ENCODE measurements at places on chromosomes 13 and 19. TPM values are rescaled to one million over a fixed set of nuclear protein-coding genes. Genes with fewer than 3 reads are reported as not detected.

- no peaks in the 10 kb centered on the region for H3K27me3 ChIP-seq
- H3K36me3 ChIP-seq: no peaks in the 10 kb centered on the region
- H3K27ac ChIP-seq: no peak overlapping the region
- DNase-seq: no peak
- no peaks in the 10 kb centered on the region for H3K4me1 ChIP-seq
Observed at GRCh38 chr13:36329361-36329760, 16.8 kb downstream of the SPART start.

- DNase-seq: no peak
- no peaks in the 10 kb centered on the region for H3K36me3 ChIP-seq
- no peak overlapping the region for H3K27ac ChIP-seq
- no peak overlapping the region for H3K4me3 ChIP-seq
Observed at GRCh38 chr19:35439921-35440320, 8.1 kb upstream of the FFAR2 start.

- no peak for DNase-seq
- H3K4me3 ChIP-seq: no peak overlapping the region
- no peak overlapping the region for H3K27ac ChIP-seq
- H3K27me3 ChIP-seq: peaks cover 4% of the 10 kb centered on the region
- peaks cover 14% of the 10 kb centered on the region for H3K36me3 ChIP-seq
Observed at GRCh38 chr13:112483299-112483698, 104.7 kb downstream of the TUBGCP3 start.

- no peak for DNase-seq
- H3K36me3 ChIP-seq: no peaks in the 10 kb centered on the region
- no peak overlapping the region for H3K4me3 ChIP-seq
- peaks cover 2% of the 10 kb centered on the region for H3K27me3 ChIP-seq
Observed at GRCh38 chr19:14544047-14544446, 14.7 kb downstream of the TECR start.

GRCh38 chr13:46947425-46948191 is 50.8 kb upstream of the HTR2A start:
- no peak overlapping the region for H3K27ac ChIP-seq
- no peak overlapping the region for H3K4me3 ChIP-seq
- no peaks in the 10 kb centered on the region for H3K27me3 ChIP-seq
- H3K4me1 ChIP-seq: no peaks in the 10 kb centered on the region
- DNase-seq: no peak
- peaks cover 26% of the 10 kb centered on the region for H3K36me3 ChIP-seq

DNA sequence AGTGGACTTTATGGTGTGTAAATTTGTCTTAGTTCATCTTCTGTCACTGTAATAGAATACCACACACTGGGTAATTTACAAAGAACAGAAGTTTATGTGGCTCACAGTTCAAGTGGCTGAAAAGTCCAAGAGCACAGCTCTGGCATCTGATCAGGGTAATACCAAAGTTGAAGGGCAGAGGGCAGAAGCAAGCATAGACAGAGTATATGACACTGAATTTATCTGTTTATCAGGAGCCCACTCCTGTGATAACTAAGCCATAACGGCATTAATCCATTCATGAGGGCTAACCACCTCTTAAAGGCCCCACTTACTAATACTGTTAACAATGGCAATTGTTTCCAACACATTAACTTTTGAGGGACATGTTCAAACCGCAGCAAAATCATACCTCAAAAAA is 4.0 kb upstream of the RFXAP start:
- H3K36me3 ChIP-seq: no peaks in the 10 kb centered on the region
- no peak overlapping the region for H3K27ac ChIP-seq
- DNase-seq: no peak
- H3K27me3 ChIP-seq: no peaks in the 10 kb centered on the region
- H3K4me1 ChIP-seq: peaks cover 9% of the 10 kb centered on the region

DNA sequence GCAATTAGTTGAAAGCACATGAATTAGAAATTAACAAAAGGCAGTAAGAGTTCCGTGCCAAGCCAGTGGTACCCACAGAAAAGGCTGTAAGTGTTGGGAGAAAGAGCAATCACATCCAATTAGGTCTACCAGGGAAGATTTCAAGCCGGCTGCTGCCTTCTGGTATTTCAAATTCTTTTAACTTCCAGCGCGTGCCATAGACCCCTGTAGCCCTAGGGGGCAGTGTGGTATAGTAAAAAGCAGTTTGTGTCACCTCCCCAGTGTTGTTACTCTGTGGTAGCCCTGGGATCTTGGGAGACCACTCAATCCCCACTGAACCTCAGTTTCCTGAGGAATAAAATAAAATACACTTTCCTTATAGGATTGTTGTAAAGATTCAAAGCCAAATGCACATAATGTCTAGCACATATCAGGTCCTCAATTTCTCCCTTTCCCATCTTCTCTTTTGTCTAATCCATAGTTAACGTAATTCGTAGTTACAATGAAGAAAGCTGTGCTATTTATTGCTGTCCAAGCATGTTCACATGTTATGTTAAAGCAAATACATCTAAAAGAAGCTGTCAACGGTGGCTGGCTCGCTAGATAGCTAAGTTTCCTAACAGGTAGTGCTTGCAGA is 230.2 kb downstream of the TDRD3 start:
- H3K4me3 ChIP-seq: no peak overlapping the region
- no peak overlapping the region for H3K27ac ChIP-seq
- peak; percentile 73 for DNase-seq
- H3K36me3 ChIP-seq: no peaks in the 10 kb centered on the region

DNA sequence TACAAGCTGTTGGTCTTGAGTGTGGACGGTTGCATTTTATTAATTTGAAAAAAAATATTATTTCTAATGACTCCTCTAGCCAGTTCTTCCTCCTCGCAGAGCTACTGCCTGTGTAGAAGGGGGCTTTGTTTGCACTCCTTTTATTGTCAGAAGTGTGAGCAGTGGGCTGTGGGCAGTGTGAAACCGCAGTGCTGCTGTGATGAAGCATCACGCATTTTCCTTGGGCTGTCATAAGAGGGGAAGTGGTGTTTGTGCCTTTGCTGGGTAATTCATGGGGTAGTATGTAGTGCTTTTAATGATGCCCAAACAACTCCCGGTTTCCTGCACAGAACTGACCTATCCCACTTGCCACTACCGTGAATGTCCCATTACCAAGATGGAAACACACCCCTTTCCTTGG is 357.3 kb downstream of the ZNF536 start:
- H3K4me3 ChIP-seq: no peak overlapping the region
- peaks cover 5% of the 10 kb centered on the region for H3K36me3 ChIP-seq

DNA sequence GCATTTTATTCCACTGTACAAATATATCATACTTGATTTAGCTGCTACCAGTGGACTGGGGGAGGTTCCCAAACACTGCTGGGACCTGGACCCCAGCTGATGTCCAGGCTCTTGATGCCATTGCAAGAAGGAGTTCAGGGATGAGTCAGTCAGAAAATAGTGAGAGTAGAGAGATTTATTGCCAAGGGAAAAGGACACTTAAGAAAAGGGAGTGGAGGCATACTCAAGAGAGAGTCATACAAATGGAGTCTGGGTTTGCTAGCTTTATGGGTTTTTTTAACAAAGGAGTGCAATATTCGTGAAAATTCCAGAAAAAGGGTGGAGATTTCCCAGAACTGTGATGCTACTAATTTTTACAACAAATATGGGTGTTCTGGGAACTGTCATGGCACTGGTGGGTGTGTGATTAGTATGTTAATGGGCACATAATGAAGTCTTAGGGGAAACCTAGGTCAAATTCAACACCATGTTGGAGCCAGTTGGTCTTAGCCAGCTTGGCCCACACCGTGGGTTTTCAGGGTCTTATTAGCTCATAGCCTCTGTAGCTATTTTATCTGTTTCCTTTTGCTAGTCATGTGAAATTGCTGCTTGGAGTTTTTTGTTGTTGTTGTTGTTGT is 36.2 kb downstream of the GPC6 start:
- H3K4me3 ChIP-seq: no peak overlapping the region
- no peak overlapping the region for H3K27ac ChIP-seq
- no peaks in the 10 kb centered on the region for H3K36me3 ChIP-seq
- DNase-seq: no peak

DNA sequence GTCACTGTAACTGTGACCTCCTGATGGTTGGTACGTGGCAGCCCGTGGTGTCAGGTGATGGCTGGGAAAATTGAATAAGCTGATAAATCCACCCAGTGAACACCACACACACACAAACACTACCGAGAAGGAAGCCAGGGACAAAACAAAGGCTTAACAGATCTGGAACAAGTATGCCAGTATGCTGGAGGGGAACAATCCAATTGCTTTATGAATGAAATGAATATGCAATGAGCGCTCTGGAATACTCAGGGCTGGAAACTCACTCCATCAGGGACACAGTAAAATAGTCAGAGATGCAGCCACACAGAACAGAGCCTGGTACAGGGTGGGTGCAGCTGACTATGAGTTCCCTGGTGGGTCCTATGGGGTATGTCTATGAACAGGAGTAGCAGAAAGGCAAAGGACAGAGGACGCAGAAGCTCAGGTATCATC is 16.7 kb downstream of the TMTC4 start:
- no peak for DNase-seq
- peaks cover 1% of the 10 kb centered on the region for H3K4me1 ChIP-seq
- H3K27ac ChIP-seq: no peak overlapping the region
- peaks cover 2% of the 10 kb centered on the region for H3K27me3 ChIP-seq
- no peak overlapping the region for H3K4me3 ChIP-seq

DNA sequence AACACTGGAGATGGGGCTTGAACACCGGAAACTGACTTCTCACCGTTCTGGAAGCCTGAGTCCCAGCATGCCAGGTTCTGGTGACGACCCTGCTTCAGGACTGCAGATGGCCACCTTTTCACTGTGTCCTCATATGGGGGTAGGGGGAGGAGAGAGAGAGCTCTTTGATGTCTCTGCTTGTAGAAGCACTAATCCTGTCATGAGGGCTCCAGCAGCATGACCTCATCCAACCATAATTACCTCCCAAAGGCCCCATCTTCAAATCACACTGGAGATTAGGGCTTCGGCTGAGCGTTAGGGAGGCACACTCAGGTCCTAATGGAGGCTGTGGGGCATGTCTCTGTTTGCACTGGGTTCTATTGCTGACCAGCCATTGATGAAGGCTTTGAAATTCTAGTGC is 255.3 kb downstream of the TEX29 start:
- H3K36me3 ChIP-seq: peaks cover 24% of the 10 kb centered on the region
- peaks cover 20% of the 10 kb centered on the region for H3K27me3 ChIP-seq
- H3K27ac ChIP-seq: peak overlapping the region; percentile 44
- peaks cover 16% of the 10 kb centered on the region for H3K4me1 ChIP-seq
- DNase-seq: no peak

GRCh38 chr19:17148130-17148529 is 67.0 kb upstream of the USE1 start:
- H3K27ac ChIP-seq: no peak overlapping the region
- H3K4me1 ChIP-seq: no peaks in the 10 kb centered on the region
- H3K36me3 ChIP-seq: no peaks in the 10 kb centered on the region

DNA sequence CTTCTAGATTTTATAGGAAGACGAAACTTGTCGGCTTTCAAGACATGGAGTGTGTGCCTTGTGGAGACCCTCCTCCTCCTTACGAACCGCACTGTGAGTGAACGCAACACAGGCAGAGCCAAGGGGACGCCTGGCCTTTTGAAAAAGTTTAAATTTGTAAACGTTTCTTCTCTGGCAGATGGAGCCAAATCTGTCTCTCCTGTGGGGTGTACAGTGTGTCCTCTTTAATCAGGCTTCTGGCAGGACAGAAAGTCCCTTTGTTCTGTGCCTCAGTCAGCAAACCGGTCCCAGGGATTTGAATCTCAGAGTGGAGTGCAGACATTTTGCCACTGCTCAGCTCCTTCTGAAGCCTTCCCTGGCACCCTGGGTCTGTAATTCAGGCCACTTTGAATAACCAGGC is 56.5 kb downstream of the TNFRSF19 start:
- H3K27ac ChIP-seq: peak overlapping the region; percentile 52
- H3K27me3 ChIP-seq: peaks cover 3% of the 10 kb centered on the region
- peaks cover 39% of the 10 kb centered on the region for H3K4me1 ChIP-seq

- no peaks in the 10 kb centered on the region for H3K36me3 ChIP-seq
- H3K27me3 ChIP-seq: peaks cover 1% of the 10 kb centered on the region
- no peak for DNase-seq
- no peak overlapping the region for H3K4me3 ChIP-seq
Observed at GRCh38 chr13:19664481-19665230, 31.2 kb downstream of the MPHOSPH8 start.

GRCh38 chr19:2213799-2214198 is 22.3 kb downstream of the PLEKHJ1 start:
- H3K36me3 ChIP-seq: peaks cover 4% of the 10 kb centered on the region
- no peak overlapping the region for H3K4me3 ChIP-seq
- H3K27ac ChIP-seq: no peak overlapping the region
- no peak for DNase-seq
- peaks cover 6% of the 10 kb centered on the region for H3K27me3 ChIP-seq

DNA sequence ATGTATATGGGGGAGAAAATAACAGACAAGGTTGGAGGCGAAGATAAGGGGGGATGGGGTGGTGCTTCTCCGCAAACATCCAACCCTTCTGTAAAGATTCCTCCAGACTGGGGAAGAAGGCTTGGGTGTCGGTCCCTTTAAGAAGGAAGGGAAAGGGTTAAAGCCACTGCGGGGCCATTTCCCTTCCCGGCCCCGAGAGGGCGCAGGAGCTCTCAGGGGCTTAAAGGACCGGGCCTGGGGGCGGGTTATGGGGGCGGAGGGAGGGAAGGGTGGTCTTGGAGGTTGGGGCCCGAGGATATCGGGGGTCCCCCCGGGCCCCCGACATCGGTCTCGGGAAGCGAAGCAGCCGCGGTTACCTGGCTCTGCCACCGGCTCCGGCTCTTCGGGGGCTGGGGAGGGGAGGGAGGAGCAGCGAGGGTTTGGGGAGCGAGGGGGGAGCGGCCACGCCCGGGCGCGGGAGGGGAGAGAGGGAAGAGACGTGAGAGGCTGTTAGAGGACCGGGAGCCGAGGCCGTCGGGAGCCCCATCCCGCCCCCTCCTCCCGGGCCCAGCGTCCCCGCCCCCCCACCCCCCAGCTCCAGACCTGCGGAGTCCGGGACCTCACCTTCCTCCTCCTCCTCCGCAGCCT is 2.8 kb downstream of the TNNT1 start:
- no peak overlapping the region for H3K27ac ChIP-seq
- peaks cover 14% of the 10 kb centered on the region for H3K27me3 ChIP-seq
- no peak for DNase-seq

- no peak overlapping the region for H3K27ac ChIP-seq
- H3K36me3 ChIP-seq: no peaks in the 10 kb centered on the region
- no peak for DNase-seq
Observed at GRCh38 chr19:3975144-3975543, 4.2 kb upstream of the DAPK3 start.

DNA sequence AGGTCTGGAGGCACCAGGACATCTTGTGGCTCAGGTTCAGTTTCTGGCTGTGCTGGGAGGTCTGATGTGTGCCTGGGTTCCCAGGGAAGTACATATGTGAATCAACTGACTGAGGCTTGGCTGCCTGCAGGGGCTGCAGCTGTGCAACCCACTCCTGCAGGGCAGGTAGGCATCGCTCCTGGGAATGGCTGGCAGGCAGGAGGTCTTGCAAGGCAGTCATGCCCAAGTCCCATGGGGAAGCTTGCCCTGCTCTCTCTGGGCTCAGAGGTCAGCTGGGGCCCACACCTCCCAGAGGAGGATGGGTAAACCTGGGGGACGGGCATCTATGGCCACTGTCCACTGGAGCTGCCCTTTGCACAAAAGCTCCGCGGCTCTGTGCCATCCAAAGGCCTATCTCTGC is 1141.8 kb downstream of the SLITRK1 start:
- peaks cover 15% of the 10 kb centered on the region for H3K36me3 ChIP-seq
- no peak overlapping the region for H3K27ac ChIP-seq
- H3K4me3 ChIP-seq: no peak overlapping the region

CGB5 gene
- not detected for total RNA-seq

CACNG6 gene
- total RNA-seq: 0.74 TPM

ZC3H13 gene
- total RNA-seq: 72.3 TPM

KIR2DL3 gene
- not detected for total RNA-seq

CASP14 gene
- not detected for total RNA-seq

DHDH gene
- not detected for total RNA-seq

TMEM238 gene
- 1.3 TPM for total RNA-seq

YJEFN3 gene
- total RNA-seq: 21.6 TPM

GRIN2D gene
- 21.7 TPM for total RNA-seq

SRRM5 gene
- 0.51 TPM for total RNA-seq
